ENCODE measurements at places on chromosomes 13 and 19.

DNA sequence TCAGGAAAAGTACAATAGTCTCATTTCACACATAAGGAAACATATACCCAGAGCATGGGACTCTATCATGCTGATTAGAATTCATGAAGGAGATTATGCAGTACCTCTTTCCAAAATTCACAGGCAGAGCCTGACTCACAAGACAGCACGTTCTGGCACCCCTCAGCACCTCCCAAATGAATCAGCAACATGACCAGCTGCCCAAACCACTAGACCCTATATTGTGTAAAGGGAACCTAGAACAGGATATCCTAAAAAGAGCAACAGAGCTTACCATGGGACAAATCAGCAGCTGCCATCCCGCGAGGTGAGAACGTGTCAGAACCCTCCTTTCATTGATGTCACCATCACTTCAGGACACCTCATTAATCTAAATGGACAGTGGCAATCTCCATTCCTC is 2.5 kb downstream of the ZNF426 start:
- no peak for DNase-seq

GRCh38 chr13:37412241-37412921 is 186.2 kb downstream of the POSTN start:
- DNase-seq, result no peak

GRCh38 chr13:23963947-23964346 is 66.6 kb upstream of the C1QTNF9B start:
- DNase-seq, result no peak

DNA sequence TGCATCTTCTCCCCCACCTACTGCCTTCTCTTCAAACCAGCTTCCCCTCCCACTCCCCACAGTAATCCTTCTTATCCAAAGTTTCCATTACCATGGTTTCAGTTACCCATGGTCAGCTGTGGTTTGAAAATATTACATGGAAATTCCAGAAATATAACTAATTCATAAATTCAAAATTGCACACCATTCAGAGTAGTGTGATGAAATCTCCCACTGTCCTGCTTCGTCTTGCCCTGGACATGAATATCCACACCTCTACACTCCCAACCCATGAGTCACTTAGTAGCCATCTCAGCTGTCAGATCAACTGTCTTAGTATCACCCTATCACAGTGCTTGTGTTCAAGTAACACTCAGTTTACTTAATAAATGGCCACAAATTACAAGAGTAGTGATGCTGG is 3.8 kb upstream of the KCTD12 start:
- DNase-seq, result no peak

DNA sequence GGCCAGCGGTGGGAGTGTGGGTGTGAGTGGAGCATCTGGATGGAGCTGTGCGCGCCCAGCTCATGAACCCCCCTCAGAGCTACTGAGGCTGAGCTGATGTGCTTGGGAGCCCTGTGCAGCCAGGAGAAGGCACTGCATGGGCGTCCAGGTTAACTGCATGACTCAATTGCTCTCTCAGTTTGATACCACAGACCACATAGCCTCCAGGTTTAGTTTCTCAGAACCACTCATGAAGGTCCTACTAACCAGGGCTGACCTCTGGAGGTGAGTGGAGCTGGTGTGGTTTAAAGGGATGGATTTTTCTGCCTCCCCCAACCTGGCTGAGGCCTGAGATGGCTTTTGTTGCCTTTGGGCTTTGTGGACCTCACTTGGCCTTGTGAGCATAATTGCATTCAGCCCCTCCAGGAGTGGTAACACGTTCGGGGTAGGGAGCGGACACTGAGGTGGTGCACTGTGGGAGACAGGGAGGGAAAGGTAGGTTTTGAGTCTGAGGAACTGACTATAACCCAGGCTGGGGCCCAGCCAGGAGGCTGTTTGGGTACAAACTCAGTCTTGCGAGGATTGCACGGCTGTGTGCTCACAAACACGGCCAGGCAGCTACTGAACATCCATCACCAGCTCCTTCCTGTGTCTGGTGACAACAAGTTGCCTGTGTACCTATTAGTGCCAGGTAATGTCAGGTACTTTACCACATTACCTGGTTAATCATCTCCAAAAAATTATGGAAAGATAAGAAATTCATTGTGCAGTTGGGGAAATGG is 97.5 kb downstream of the RGCC start:
- no peak for DNase-seq

- no peak for DNase-seq
Observed at GRCh38 chr19:29283366-29283765, 70.4 kb upstream of the UQCRFS1 start.

DNA sequence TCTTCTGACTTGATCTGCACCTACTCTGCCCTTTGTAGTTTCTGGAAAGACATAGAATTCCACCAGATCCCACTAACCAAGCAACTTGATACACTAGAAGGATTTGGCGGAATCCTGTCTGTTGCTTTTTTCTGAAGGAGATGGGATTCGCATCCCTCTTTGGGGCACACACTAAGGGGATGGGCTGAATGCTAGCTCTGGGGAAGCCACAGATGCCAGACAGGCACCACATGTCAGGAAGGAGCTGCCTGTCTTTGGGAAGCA is 52.1 kb downstream of the SERP2 start:
- DNase-seq, result no peak

DNA sequence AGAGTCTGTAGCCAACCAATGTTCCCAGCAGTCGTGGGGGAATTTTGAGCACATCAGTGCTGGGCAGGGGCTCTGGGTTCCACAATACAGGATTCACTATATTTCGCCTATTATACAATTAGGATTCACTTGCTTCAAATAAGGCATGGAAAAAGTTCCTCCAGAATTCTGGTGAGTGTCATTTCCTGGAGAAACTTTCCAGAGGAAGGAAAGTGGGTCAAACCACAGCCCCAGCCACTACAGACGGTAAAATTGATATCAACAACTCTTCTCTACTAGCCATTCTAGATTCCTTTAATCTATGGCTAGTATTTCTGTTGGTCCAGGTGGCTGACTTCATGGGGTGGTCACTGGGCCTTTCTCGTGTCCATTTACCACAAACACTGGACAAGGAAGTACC is 10.5 kb downstream of the MYCBP2 start:
- DNase-seq, result no peak

- DNase-seq, result no peak
Observed at GRCh38 chr19:1353144-1353543, 30.6 kb upstream of the NDUFS7 start.

DNA sequence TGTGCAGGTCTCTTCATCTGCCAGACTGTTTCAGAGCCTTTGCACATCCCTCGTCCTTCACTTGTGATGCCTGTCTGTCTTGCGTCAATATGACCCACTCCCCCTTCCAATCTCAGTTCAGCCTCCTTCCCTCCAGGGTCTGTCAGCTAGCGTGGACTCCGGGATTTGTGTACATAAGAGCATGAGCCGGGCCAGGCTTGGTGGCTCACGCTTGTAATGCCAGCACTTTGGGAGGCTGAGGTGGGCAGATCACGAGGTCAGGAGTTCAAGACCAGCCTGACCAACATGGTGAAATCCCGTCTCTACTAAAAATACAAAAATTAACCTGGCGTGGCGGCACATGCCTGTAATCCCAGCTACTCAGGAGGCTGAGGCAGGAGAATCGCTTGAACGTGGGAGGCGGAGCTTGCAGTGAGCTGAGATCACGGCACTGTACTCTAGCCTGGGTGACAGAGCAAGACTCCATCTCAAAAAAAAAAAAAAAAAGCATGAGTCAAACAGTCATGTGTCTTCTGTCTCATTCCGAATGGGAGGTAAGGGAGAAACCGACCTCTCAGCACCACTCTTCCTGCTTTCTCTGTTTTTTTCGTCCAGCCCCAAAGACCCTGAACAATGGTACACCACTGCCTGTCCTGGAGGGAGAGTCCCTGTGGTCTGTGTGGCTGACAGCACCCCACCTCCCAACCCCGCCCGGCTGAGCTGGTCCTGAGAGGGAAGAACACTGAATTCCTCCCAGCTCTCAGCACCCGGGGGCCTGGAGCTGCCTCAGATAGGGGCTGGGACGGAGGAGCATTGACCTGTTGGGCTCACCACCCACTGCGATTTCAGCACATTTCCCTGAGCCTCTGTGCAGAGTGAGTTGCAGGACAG is 2.4 kb upstream of the SIGLEC9 start:
- no peak for DNase-seq

GRCh38 chr19:10003271-10003670 is 7.0 kb downstream of the COL5A3 start:
- no peak for DNase-seq

- DNase-seq, result no peak
Observed at GRCh38 chr19:44111910-44112463, 1.2 kb upstream of the ZNF225 start.

- no peak for DNase-seq
Observed at GRCh38 chr13:41268764-41269163, 5.4 kb upstream of the MTRF1 start.

DNA sequence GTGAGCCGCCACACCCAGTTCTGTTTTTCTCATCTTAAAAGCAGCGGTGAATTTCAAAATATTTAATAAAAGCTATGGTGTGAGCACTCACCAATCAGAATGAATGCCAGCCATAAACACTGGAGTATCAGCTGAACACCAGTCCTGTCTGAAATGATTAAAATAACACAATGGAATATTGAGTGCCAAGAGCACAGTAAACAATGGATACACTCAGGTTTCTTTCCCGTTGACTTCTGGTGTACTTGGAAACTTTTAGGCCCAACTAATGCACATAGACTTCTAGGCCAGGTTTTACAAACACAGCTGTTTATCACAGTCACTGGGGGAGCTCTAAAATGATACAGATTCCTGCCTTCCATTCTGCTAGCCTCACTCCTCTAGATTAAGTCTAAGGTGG is 68.3 kb downstream of the SLC6A16 start:
- no peak for DNase-seq

DNA sequence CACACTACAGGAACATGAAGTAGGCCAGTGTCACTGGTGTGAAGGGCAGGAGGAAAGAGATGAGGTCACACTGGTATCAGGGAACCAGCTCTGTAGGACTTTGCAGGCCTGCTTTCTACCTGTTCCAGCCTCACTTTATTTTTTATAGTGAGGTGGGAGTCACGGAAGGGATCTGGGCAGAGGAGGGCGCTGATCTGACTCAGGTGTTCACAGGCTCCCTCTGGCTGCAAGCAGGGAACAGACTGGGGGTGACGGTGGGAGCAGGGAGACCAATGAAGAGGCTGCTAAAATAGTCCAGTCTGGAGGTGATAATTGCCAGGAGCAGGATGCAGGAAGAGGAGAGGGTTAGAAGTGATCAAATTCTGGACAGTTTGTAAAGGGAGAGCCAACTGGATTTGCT is 2.8 kb downstream of the THAP8 start:
- DNase-seq, result no peak

GRCh38 chr13:27830010-27830409 is 37.7 kb downstream of the GSX1 start:
- DNase-seq, result peak; percentile 44

- no peak for DNase-seq
Observed at GRCh38 chr19:17580470-17581144, 25.2 kb downstream of the COLGALT1 start.

GRCh38 chr19:29329460-29330134 is 116.6 kb upstream of the UQCRFS1 start:
- no peak for DNase-seq

GRCh38 chr13:61891401-61891800 is 475.8 kb upstream of the PCDH20 start:
- DNase-seq, result no peak

- no peak for DNase-seq
Observed at GRCh38 chr13:33879118-33879517, 61.2 kb downstream of the RFC3 start.

DNA sequence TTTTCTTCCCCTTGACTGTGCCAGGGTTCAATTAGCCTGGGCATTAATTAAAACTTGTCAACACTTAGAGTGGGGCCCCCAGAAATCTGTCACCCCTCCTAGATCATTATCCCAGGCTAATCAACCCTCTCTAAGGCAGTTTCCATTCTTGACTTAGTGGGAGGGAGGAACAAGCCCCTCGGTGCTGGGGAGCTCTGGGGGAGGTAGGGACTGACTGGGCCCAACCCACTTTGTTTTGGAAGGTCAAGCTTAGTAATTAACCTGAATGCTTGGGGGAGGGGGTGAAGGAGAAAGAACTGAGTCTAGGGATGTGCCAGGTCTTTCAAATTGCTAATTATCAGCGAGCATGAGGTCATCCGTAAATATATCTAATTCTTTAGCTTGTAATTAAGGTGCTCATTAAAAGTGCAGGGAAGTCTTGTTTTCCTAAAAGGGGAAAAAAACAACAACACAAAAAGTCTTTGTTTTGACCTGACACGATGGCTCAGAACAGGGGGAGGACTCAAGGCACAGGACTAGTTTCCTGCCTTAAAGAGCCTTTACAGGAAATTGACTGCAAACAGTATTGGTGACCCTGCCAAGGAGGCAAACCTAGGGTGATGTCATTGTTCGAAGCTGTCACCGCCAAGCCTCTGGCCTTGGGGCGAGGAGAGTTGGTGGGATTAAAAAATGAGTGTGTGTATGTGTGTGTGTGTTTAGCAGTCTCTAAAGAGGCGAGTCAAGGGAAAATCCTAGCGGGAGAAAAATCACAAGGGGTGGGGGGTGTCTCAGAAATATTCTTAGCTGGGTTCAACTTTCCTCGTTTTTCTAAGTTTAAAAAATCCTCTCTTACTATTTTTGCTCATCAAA is 19.4 kb downstream of the ACTN4 start:
- no peak for DNase-seq

Measured in activated CD4-positive, alpha-beta T cell treated with anti-CD3 and anti-CD28 coated beads for 24 hours (primary cell).